ENCODE measurements at places on chromosomes 11 and 22. TPM values are rescaled to one million over a fixed set of nuclear protein-coding genes. Genes with fewer than 3 reads are reported as not detected.

The FOSL1 gene
- total RNA-seq: 4.7 TPM

The PELI3 gene
- 6.7 TPM for total RNA-seq

The SSRP1 gene
- 64.6 TPM for total RNA-seq

The TRIM6 gene
- 6.6 TPM for total RNA-seq
